ENCODE measurements at places on chromosomes 6 and 20. TPM values are rescaled to one million over a fixed set of nuclear protein-coding genes. Genes with fewer than 3 reads are reported as not detected.

GRCh38 chr6:7431674-7432390 lies 42.2 kb downstream of the RIOK1 start:
- peak; percentile 40 for DNase-seq

DNA sequence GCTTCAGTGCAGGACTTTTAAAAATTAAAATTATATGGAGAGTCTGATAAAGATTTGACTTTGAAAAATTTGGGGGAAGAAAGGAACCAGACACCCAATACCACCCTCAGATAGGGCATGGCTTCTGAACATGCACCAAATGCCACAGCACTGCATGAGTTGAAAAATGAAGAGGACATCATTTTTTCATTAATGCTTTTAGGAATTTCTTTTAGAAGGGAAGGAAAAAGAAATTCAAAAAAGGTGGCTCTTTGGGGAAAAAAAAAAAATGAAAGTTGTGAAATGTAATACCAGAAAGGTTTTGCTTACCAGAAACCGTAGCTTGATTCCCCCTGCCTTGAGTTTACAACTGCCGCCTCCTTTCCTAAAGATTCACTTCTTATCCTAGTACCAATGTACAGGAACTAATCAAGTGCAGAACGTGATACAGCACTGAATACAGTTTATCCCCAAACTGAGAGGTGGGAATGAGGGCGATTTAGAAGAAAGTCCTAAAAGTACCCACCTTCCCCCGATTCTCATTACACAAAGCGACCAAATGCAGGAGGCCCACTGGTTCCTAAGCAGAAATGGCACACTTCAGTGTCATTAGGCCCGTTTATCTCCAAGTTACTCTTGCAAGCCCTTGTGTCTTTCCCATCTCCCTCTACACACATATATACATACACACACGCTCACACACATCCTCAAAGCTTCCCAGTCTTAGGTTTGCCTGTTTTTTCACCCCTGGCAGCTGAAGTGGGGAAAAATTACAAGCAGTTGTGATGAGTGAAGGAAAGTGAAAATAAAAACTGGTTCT lies 2.8 kb downstream of the PPP1R10 start:
- DNase-seq = peak; percentile 11

ZCCHC3 gene
- 11.2 TPM for total RNA-seq

DNA sequence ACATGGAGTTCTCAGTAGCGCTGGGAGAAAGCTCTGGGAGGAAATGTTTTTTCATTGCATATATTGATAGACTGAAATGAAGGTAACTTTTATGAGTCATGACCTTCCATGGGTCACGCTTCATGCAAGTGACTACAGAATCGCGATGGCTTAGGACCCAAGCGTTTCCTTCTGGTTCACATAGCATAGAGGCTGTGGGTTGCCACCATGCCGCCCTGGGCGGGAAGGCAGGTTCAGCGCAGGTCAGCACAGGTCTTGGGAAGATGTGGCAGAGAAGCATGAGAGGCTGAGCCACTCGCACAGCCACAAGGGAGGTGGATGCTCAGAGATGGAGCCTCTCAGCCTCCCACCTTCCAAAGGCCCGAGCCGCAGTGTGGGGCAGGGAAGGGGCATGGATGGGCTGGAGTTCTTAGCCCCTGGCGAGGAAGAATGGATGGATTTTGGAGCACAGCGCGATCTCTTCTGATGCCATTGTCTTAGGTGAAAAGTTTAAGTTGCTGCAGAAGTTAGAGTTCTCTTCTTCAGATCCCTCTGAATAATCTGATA lies 219.5 kb downstream of the SMOC2 start:
- DNase-seq = no peak

DNA sequence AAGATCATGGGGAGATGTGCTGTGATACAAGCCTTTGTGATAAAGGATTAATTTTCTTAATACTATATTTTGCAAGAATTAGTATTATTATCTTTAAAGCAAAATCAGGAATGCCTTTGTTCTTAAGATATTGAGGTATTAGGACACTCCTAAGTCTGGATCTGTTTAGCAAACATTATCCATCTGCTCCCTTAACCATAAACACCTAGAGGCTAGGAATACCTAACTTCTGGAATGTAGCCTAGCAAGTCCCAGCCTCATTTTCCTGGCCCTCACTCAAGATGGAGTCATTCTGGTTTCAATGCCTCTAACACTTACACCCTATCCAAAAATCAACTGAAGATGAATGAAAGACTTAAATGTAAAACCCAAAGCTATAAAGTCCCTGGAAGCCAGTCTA lies 106.3 kb upstream of the GJE1 start:
- no peak for DNase-seq

DNA sequence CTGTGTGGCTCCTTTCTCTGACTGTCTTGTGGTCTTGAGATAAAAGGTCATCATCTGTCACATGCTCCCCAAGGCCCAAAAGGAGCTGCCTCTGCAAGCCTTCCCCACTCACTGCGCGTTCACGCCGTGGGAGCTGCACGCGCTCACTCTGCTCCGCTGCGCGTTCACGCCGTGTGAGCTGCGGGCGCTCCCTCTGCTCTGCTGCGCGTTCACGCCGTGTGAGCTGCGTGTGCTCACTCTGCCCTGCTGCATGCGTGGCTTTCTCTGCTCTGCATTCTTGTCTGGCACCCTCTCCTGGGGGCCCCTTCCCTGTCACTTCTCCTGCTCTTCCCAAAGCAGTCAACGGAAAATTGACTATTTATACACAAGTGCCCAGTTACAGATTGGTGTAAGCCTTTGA lies 42.5 kb downstream of the PSMB1 start:
- DNase-seq = no peak

GRCh38 chr20:57212534-57213276 lies 53.7 kb downstream of the BMP7 start:
- DNase-seq = peak; percentile 65

CD164 gene
- total RNA-seq = 167 TPM

- DNase-seq = no peak
Measured at GRCh38 chr6:131631625-131632289, 3.7 kb upstream of the MED23 start.

- DNase-seq = peak; percentile 66
Measured at GRCh38 chr6:142886431-142887170, 58.4 kb downstream of the HIVEP2 start.

- DNase-seq = peak; percentile 37
Measured at GRCh38 chr6:165883851-165884640, 221.0 kb upstream of the PDE10A start.

RGS17 gene
- total RNA-seq = 1.3 TPM

HLA-DRB5 gene
- total RNA-seq = not detected

GSTA1 gene
- 0.32 TPM for total RNA-seq

DNA sequence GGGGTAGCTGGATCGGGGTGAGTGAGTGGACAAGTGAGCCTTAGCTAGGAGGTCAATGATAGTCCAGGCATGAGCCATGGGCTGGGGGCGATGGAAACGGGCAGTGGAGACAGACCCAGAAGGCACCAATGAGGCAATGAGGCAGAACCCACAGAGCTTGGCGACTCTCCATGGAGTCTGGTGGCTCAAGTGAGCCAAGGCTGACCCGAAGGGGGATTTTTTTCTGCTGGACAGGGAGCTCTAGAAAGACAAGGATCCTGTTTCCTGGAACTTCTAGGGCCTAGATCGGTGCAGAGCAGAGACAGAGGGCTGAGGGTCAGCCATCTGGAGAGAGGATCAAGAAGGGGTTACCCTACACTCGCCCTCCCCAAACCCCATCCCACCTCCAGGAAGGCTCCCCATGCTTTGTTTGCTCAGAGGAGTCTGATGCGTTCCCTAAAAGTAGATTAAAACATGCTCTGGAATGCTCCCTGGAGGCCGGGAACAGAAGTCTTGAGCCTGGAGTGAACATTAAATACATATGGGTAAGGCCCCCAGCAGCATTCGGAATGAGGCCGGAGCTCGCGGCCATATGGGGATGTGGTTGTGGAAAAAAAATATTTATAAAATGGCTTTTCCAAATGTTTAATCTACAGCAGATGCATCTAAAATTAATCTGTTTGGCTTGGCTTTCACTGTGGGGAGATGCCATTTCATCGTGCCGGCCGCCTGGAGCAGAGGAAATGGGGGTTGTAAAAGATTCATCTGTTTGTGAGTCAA lies 237.8 kb upstream of the PMEPA1 start:
- peak; percentile 44 for DNase-seq

ZNF391 gene
- 0.32 TPM for total RNA-seq

HRH3 gene
- not detected for total RNA-seq

RAET1L gene
- not detected for total RNA-seq

CTCFL gene
- total RNA-seq = not detected

DNA sequence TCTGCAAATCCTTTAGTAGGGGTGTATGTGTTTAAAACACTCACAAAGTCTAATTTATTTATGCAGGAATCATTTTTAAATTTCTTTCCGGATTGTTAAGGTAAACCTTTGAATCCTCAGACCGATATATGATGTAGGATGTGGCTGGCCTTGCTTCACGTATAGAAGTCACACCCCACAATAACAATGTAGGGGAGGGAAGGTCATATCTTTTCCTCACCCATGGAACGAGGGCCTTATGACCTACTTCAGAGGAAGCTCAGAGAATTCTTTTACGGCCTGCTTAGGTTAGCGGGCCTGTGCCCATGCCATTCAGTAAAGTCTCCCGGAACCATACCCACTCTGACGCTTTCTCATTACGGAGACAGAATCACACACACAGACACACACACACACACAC lies 102.9 kb downstream of the MAP3K7 start:
- no peak for DNase-seq

DNA sequence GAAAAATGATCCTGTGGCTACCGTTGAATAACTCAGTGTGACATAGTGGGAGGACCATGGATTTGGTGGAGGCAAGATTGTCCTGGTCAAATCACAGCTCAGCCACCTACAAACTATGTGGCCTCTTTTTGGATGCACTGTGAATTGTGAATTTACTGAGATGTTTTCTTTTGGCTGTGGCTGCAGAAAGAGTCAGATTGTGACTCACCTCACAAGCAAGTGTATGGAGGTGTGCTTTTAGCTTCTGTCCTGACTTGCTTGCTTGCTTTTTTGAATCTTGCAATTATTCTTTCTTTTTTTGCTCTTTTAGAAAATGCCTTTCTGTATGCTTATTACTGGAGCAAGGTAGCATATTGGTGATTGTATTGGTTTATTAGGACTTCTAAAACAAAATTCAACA lies 122.9 kb upstream of the FOXO3 start:
- no peak for DNase-seq

GABRR1 gene
- total RNA-seq = not detected

GCNT2 gene
- under 0.01 TPM for total RNA-seq

DNA sequence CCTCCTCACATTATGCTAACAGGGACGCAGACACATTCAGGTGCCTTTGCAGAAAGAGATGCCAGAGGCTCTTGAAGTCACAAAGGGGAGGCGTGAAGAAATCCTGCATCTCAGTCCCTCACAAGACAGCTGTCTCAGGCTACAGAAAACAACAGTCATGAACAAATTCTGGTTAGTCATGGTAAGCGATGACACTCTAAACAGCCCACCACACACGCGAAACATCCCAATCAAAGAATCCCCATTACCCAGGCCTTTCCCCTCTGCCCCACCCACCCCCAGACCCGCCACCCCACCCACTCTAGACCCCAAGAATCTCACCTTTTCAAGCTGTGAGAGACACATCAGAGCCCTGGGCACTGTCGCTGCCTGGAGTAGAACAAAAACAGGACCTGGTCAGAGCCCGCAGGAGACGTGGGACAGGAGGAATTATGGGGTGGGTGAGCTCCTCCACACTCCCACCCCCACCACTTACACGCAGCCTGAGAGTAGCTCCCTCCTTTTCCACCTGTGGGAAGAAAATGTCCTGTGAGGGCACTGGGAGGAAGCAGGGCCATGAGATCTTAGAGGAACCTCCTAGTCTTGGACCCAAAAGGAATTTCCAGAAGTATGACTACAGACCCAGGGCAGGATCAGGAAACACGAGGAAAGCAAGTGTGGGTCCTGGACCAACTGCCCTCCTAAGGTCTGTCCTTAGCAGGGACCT lies 2.7 kb downstream of the HLA-B start:
- no peak for DNase-seq

DNA sequence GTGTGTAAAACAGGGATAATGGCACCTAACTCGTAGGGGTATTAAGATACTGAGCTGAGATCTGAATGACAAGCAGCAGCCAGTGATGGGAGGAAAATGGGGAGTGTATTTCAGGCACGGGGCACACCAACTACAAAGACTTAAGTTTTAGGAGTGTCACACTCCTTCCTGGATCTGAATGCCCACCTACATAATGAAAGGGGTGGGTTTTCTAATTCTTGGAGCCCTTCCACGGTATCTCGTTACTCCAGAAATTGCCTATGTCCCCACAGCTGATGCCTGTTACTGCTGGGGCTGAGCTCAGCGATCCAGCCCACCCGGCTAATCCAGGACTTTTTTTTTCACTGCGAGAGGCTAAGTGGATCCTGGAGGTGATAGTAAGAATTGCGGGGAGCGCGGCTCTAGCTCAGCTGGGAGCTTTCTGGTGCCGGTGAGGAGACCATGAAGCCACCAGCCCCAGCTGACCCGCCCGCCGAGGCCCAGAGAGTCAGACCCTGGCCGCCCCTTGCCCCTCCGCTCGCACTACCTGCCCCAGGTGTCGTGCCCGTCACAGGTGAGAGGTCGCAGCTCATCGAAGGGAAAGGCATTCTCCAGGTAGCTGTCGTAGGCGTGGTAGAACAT lies 727 bp downstream of the EDEM2 start:
- peak; percentile 12 for DNase-seq

- no peak for DNase-seq
Measured at GRCh38 chr6:4973415-4973814, 30.4 kb downstream of the RPP40 start.

DNA sequence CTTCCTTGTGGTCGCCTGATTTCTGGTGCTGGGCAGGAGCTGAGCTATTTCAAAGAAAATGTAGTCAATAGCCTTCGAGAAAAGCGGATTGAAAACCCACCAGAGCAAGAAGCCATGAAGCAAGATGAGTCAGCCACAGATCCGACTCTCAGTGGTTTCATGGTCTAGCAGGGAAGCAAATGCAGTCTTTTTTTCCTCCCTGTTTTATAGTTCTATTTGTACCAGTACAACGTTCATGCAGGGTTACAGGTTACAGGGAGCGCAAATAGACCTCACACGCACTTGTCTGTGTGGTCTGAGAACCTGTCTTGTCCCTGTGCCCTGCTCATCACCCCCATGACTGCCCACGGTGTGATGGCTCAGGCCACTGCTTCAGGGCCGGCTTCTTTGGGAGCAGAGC lies 309.8 kb upstream of the SUPT3H start:
- DNase-seq = no peak

TPD52L2 gene
- 103 TPM for total RNA-seq

EFCAB8 gene
- total RNA-seq = 0.32 TPM

MCHR2 gene
- total RNA-seq = not detected

GRCh38 chr6:155449450-155450239 lies 6.0 kb downstream of the NOX3 start:
- no peak for DNase-seq

DNA sequence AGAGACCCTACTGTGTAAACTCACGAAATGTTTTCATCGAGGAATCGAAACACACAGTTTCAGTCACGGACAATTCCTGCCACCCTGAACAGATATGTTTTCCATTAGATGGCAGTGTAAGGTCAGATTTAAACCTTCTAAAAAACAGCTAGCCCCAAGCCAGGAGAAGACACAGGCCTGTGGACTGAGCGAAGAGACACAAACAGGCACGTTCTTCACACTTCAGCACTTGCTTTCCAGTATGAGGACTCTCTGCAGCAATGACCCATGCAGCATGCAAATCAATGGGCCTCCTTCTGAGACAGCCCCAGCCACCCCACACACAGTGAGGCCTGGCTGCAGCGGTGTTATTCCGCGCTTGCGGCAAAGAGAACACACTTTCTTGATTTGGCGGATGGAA lies 31.9 kb downstream of the HUS1B start:
- peak; percentile 64 for DNase-seq

FAXC gene
- total RNA-seq = 0.32 TPM

- no peak for DNase-seq
Measured at GRCh38 chr6:158584236-158584651, 24.4 kb downstream of the TMEM181 start.

MEP1A gene
- not detected for total RNA-seq

- no peak for DNase-seq
Measured at GRCh38 chr20:57922083-57922482, 212.3 kb upstream of the PMEPA1 start.

Data from fibroblast of villous mesenchyme (primary cell).